ENCODE measurements at places on chromosomes 2 and 18.

DNA sequence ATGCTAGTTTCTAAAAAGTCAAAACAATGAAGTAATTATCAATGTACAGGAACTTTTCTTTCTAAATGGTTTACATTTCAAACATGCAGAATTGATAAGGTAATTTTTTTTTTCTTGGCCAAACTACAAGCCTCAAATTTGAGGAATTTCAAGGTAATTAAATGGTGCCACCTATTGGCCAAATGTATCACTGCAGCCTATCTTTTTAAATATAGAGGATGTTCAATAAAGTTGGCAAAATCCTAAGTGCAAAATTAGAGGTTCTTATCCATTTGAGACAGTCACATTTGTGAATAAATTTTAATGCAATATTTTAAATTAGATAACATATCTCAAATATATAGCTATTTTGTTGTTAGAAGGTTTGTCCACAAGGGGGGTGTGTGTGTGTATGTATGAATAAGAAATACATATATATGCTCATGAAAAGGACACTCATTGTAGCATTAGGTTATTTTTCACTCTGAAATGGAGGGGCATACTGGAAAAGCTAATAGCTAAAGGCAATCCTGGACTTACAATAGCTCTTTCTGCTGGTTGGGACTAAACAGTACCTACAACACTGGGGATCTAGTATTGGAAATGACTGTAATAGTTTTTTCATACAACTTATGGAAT is 26.2 kb downstream of the MMADHC start:
- peak; percentile 66 for DNase-seq

DNA sequence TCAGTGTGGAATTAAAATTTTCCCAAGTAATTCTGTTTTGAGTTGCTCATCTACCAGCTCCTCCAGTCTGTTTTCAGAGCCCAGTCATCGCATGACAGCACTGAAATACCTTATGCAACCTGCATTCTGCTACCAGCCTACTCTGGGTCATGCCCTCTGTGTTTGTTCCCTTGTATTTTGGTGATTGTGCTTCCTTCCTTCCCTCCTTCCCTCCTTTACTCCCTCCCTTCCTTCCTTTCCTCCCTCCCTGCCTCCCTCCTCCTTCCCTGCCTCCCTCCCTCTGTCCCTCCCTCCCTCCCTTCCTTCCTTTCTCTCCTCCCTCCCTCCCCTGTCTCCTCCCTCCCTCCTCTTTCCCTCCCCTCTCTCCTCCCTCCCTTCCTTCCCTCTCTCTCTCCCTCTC is 289.6 kb downstream of the CDH2 start:
- DNase-seq = no peak

DNA sequence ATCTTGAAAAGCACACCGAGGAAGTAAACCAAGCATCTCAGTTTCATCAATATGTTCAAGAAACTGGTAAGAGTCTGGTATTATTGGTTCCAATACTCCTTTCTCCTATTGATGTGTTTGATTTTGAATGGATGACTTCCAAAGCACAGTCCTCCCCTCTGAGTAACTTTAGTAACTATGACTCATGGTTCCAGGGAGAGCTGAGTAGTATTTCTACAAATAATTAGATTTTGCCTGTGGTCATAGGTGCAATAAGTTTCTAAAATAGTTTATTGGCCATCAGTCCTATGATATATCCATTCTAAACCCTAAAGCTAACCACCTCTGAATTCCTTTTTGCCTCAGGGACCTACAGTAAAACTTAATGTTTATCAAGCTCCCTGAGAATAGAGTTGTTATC is 352.4 kb downstream of the XIRP2 start:
- no peak for DNase-seq

DNA sequence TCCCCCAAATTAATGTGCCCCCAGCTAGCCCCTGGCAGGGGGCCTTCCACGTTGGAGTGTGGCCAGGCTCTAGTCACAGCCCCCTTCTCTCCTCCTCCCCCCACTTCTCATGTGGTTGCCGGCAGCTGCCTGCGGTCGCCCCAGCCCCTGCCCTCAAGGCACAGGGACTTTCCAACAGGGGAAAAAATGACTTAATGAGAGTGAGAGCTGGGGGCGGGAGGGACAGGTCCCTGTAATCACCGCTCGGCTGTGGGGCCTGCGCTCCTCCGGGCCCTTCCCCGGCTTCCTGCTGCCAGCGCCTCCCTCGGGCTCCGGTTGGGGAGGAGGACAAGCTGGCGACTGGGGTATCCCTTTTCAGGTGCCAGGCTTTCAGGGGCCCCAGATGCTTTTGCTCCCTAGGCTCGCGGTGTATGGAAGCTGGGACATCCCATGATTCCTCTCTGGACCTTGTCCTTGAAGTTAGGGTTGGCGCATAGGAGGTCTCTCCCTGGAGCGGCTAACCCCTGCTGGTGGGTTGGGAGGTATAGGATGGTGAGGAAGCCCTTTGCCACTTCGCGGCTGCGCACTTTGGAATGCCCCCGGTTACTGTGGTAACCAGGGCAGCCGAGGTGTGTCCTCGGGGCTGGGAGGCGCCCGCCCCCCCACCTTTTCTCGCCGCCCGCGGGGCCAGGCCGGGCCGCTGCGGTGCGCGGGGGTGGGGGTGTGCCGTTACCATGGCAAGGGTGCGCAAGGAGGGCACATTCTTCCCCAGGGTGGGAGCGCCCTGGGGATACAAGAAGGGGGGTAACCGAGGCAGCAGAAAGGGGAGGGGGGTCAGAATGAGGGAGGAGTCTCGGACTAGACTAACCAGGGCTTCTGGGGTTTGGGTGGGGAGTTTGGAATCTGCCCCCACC is 16.1 kb downstream of the WNT10A start:
- DNase-seq = peak; percentile 71

DNA sequence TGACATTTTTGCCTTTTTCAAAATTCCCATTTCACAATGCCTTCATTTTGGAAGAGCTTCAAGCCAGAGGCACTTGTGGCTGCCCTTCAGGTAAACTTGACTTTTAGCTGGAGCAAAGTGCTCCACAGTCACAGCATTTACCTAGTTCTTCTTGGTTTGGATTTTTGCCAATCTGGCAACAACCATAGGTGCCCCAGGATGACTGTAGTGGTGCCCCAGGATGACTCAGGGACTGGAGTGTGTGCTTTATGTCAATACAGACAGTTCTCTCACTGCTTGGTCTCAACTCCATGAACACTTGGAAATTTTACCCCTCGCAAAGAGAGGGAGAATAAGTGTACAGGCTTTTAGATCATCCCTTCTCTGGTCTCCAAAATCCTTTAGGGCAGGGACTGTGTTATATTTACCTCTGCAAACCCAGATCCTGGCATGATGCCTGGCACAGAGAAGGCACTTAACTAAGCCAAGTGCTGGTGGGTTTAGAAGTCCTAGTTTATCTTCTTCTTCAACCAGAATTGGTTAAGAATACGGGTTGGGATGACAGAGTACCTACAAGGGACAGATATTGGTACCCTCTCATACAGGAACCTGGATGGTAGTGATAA is 15.3 kb upstream of the PTPN4 start:
- no peak for DNase-seq

- no peak for DNase-seq
Observed at GRCh38 chr2:231093933-231094332, 30.9 kb downstream of the HTR2B start.

DNA sequence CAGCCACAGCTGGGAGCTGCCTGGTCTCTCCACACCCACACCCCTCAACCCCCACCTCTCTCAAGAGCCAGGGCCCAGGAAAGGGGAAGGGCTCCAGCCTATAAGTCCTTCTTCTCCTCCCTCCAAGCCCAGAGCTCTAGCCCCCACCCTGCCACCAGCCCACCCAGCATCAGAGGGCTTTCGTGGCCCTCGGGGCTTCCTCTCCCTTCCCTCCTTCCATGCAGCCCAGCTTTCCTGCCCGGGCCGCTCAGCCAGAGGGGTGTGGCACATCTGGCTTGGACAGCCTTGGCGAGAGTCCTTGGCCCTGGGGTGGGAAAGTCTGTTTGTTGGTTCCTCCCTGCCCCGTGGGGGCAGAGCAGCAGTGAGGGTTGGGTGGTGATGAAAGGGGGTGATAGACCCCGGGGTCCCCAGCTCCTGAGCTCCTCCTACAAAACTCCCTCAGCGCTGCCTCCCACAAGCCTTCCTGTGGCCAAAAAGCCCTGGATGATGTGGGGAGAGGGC is 7.0 kb downstream of the TNS1 start:
- no peak for DNase-seq

GRCh38 chr2:120776649-120777048 is 41.0 kb downstream of the GLI2 start:
- no peak for DNase-seq

DNA sequence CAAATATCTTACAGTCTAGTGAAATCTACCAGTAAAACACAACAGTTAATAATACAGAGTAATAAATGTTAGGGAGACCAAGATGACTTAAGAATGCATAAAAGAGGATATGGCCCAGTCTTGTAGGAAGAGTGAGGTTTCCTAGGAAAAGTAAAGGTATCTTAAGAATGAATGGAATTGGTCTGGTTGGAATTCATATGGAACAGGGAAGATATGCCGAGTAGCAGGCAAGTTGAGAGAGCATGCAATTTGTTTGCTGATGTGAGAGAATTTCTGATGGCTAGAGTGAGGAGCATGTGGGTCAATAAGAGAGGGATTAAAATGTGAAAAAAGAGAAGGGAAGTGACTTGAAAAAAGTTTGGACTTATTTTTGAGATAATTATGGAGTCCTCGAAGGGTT is 512.9 kb upstream of the ZEB2 start:
- peak; percentile 15 for DNase-seq

DNA sequence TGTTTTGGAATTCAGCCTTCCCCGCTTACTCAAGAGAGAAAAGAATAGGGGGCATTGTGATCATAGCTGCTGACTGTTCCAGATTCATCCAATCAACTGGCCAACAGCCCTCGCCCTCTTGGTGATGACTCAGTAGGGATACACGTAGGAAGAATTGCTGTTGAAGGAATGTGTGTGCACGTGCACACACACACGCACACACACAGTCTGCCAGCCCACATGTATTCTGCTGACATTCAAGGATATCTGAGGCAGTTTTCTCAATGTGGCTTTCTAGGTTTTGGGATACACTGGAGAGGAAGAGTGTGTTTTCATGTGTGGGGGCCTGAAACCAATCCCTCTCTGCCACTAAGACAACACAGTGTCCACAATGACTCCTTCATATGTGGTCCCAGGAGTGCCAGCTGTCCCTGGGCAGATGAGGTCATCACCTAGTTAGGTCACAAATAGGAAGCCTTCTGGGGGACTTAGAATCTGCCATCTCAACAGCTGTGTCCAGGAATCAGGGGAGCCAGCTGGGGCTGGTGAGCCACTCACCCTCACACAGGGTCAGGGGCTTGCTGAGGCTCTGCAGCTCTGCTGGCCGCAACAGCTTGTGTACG is 352.6 kb downstream of the SS18 start:
- no peak for DNase-seq

DNA sequence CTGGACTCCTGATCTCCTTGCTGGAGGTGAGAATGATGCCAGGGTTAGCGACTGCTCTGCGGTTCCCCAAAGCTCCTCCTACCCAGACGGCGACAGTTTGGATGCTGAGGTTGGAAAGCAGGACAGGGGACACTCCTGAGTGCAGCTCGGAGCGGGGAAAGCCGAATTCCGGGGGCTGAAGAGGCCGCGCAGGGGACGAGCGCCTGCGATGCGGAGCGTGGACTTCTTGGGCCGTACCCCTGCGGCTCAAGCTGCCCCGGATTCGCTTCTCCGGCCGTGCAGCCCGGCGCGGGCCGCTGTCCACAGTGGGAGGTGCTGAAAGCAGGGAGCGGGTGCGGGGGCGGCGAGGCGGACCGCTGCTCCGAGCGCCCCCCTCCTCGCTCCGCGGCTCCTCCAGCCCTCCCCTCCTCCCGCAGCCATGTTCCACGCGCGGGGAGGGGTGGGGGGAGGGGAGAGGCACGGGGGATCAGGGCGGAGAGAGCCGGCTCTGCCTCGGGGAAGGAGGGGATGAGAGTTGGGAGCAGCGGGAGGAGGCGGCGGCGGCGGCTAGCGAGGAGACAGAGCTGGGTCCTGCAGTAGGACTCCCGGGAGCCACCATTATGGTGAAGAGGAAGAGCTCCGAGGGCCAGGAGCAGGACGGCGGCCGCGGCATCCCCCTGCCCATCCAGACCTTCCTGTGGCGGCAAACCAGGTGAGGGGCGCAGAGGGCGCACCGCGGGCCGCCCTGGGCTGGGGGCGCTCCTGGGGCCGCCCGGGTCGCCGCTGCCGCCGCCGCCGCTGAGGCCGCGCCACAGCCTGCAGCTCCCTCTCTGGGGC is at the start of gene UNC80:
Gene UNC80, plus strand, starts transcription at position 359 of the 816 bp plus-strand sequence. Its CDS starts 241 bp downstream, at position 600.
- peak; percentile 88 for DNase-seq

DNA sequence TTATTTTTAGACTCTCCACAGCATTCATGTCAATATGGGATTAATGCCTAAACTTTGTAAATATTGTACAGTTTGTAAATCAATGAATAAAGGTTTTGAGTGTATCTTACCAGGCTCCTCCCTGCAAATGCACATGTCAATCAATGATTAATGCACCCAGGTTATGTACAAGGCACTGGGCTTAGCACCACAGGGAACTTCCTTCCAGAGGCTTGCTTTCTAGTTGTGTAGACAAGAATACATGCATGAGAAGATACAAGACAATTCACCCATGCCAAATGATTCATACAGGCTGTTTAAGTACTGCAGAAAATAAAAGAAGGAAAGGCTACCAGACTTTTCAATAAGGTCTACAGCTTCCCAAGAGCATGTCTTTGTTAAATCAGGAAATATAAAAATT is 114.1 kb downstream of the MMADHC start:
- DNase-seq = no peak

- DNase-seq = no peak
Observed at GRCh38 chr2:43170405-43171105, 55.9 kb downstream of the ZFP36L2 start.

- DNase-seq = no peak
Observed at GRCh38 chr2:119671016-119671415, 8.0 kb upstream of the TMEM177 start.

- DNase-seq = no peak
Observed at GRCh38 chr18:8397034-8397433, 212.2 kb upstream of the RAB12 start.

DNA sequence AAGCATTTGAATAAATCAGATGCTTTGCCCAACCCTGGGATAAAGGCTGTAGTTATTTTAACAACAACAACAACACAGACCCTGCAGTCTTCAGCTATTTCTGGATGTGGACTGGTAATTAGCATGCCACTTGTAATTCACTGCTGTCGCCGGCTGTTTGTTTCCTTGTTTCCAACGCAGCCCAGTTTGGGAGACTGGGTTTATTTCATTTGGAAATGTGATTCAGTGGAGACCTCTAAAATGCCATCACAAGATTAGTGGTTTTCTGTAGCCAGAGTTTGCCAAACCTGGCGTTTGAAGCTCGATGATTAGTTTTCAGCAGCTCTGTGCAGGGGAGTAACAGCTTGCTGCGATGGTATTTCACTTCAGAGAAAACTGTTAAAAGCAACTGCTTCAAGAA is 83.5 kb downstream of the LDLRAD4 start:
- no peak for DNase-seq
